Kidney epithelial cell (primary cell): ENCODE measurements at places on chromosomes 5 and 9. TPM values are rescaled to one million over a fixed set of nuclear protein-coding genes. Genes with fewer than 3 reads are reported as not detected.
A peak's percentile ranks its signal among the peaks of the same experiment; 100 is the strongest.

- peak; percentile 60 for DNase-seq
Measured at GRCh38 chr5:97075649-97076048, 66.8 kb downstream of the LIX1 start.

- DNase-seq = no peak
Measured at GRCh38 chr5:139601429-139601828, 40.3 kb downstream of the UBE2D2 start.

- no peak for DNase-seq
Measured at GRCh38 chr5:65192331-65192730, 289.4 kb downstream of the ADAMTS6 start.

DNA sequence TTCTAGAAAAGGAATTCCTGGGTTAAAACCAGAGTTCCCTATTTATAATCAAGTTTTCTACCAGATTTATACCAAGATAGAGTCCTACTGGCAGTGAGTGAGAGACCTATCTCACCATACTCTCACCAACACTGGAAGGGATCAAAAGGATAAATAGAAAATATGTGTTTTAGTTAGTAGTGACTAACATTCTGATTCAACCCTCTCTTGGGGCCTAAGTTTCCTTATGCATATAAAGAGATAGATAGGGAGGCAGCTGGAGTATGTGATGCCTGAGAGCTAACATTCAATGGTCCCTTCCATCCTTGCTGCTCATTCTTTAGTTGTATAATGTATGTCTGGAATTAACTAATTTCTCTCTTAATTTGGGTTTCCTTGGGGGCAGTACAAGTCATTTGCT lies 32.0 kb downstream of the CKMT2 start:
- DNase-seq = no peak

DNA sequence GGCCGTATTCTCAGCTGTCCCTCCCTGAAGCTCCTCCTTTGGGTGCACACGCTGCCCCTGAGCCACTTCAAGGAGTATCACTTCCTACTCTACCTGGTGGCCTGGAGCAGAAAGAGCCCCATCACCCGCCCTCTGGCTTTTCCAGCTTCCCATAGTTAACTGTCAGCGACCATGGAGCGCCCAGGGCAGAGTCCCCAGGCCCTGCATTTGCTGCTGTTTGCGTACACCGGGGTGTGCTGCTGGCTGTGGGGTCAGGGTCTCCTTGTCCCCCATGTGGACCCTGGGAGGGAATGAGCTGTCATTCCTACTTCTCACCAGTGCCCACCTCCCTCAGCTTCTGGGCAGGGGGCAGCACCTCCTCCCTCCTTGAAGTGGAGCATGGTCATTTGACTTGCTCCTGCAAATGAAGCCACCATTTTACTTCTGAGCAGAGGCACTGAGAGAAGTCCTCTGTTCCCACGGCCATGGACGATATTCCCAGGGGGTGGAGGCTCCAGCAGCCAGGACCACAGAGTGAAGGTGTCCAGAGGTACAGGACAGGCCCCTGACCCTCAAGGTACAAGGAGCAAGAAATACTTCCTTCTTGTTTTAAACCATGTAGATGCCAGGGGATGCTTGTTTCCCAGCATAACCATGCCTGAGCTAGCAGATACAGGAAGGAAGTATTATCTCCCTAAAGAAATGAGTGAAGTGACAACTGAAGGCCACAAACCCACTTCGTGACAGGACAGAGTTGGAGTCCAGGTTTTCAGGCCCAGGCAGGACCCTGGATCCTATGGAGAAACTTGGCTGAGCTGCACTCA lies 40.6 kb upstream of the COL5A1 start:
- DNase-seq = no peak

- no peak for DNase-seq
Measured at GRCh38 chr9:99176527-99177013, 45.2 kb downstream of the ALG2 start.

DNA sequence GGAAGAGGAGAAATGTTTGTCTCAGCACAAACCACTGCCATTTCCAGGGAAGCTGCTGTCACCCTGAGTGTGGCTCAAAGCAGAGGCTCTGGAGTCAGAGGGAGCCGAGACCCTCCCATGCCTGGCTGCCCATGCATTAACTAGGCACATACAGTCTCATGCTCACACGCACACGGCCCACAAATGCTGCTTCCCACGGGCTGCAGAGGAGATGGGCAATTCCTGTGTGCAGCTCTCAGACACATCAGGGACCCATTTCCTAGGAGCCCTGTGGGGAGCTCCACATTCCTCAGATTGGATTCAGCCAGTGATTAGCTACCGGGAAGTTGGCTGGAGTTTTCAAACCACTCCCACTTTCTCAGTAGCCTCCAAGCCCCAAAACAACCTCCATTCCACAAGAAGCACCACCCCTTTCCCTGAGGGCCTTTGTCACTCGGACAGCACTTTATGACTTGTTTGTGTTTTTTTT lies 9.1 kb upstream of the PTGES start:
- DNase-seq = no peak

GRCh38 chr9:129012343-129012742 lies 15.8 kb downstream of the SH3GLB2 start:
- no peak for DNase-seq

- no peak for DNase-seq
Measured at GRCh38 chr9:78666818-78667414, 370.0 kb downstream of the PSAT1 start.

GRCh38 chr5:113266227-113266912 lies 168.4 kb downstream of the TSSK1B start:
- no peak for DNase-seq

- DNase-seq = no peak
Measured at GRCh38 chr9:84501587-84501986, 161.0 kb upstream of the SLC28A3 start.

GRCh38 chr9:137448602-137448962 lies 7.4 kb upstream of the ENTPD8 start:
- DNase-seq = no peak

GRCh38 chr5:158756871-158757270 lies 342.8 kb downstream of the EBF1 start:
- no peak for DNase-seq

DNA sequence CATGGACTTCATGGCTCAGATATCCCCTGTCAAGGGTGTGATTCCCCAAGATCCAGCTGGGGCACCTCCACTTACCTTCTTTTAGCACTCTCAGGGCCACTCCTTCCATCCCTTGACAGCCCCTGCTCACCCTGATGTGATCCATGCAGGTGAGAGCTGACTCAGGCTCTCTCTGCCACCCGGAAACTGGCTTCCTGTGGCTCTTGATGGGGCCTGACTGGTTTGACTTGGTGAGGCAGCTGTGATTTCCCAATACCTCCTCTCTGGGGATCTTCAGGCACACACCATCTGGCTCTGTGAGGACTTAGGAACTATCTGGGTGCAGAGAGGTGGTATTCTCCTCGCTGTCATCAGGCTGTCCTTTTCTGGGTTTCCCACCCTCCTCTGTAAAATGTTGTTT lies 7.9 kb upstream of the FAT2 start:
- DNase-seq = no peak

GRCh38 chr9:136665704-136666371 lies 3.1 kb downstream of the EGFL7 start:
- no peak for DNase-seq

Gene SHB
- total RNA-seq = 39.1 and 42.2 TPM in 2 replicates

Gene COL23A1
- total RNA-seq = 0.17 and 0.21 TPM in 2 replicates

Gene LCN6
- total RNA-seq = not detected in 2 replicates

Gene DMGDH
- 2.9 and 4.2 TPM in 2 replicates for total RNA-seq

Gene OMD
- total RNA-seq = not detected in 2 replicates

Gene PHF24
- 0.07 and 0.58 TPM in 2 replicates for total RNA-seq

Gene PCDHB11
- 1.8 and 3.1 TPM in 2 replicates for total RNA-seq
